ENCODE measurements at places on chromosomes 16 and 17.
A peak's percentile ranks its signal among the peaks of the same experiment; 100 is the strongest.

GRCh38 chr17:69388822-69389442 lies 25.6 kb upstream of the MAP2K6 start:
- no peak for DNase-seq

GRCh38 chr16:59484833-59485516 lies 750.9 kb upstream of the GOT2 start:
- no peak for DNase-seq

DNA sequence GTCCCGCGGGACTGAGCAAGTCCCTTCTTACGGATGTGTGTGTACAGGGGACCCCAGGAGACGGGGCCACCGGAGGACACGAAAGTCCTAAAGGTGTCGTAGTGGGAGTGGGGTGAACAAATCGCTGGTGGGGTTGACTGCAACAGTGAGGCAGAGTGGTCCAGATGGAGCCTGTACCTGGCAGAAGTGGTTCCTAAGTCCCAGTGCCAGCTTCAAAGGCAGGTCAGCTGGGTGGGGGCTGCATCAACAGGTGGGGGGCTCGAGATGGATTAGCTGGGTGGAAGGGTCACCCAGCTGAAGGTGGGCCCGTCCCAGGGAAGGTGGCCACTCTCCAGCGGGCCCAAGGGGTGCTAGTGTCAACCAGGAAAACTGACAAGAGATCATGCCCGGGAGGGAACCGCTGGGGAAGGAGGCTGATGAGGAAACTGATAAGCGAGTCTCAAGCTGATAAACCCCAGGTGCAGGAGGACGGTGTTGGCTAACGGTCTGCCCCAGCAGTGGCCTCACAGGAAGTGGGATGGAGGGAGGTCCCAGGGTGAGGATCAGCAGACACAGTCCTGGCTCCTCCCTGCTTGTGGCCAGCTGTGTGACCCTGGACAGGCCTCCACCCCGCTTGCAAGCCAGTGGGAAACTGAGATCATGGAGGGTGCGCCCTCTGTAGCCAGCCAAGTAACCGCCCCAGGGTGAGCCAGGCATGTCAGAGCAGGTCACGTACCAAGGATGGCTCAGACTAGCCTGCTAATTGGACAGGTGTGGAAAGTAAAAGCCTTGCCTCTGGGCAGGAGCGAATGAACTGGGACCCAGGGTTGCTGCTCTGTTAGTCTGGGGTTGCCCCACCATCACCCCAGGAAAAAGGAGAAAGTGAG lies 1.0 kb downstream of the ORAI3 start:
- no peak for DNase-seq

- no peak for DNase-seq
These were observed 26.0 kb downstream of the CD300LF start for GRCh38 chr17:74686761-74687160.

- peak; percentile 76 for DNase-seq
These were observed 3.2 kb downstream of the MYL11 start for GRCh38 chr16:30377812-30378235.

DNA sequence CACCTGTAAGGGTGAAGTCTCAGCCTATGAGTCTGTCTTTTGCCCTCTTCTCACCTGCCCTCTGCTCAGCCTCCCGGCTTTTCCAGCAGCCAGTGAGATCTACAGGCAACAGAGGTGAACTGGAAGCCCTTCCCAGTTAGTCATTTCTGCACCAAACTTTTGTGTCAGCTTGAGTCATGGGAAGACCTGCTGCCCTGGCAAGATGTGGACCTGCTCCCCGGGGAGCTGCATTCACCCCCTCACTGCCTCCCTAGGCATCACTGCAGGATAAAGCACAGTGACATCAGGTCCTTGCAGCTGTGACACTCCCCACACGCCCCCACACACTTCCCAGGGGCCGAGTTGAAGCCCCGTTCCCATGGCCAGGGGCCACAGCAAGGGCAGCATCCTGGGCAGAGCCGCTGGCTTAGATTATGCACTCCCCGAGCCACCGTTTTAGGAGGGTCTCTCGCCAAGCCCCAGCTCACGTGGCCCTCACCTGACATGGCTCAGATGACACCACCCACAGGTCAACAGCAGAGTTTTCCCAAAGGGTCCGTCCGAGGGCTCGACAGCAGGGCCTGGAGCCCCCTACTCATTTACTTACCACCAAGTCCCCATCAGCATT lies 6.5 kb upstream of the ABR start:
- no peak for DNase-seq

DNA sequence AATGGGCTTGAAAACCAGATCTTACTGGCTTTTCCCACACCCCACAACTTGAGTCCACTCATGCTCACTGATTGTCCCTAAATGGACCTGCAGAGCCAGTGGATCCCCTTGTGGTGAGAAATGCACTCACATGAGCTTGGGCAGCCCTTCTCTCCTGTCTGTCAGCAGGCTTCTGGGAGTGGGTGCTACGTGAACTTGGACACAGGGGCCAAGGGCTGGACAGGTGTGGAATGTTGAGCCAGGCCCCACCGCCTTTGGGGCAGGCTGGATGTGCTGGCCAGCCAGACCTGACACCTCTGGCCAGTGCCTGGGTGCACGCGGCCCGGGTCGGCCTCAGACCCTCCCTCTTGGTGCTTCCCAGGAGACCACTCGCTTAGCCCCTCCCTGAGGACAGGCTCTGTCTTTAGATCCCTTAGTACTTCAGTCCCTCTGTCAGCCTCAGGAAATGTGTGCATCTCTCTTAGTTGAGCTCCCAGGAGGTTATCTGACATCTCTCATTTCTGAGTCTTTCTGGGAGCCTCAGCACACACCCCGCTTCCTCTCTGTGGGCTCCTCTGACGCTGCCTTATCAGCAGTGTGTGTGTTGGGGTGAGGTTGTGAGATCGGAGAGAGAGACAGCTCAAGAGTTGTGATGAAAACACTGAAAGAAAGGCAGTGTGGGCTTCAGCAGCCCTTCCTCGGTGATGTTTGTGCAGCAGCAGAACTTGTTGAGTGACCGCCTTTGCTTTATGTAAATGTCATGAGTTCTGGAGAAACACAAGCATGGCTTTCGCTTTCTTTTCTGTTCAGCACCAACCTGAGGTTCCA lies 117.0 kb downstream of the RAB11FIP4 start:
- DNase-seq: no peak

DNA sequence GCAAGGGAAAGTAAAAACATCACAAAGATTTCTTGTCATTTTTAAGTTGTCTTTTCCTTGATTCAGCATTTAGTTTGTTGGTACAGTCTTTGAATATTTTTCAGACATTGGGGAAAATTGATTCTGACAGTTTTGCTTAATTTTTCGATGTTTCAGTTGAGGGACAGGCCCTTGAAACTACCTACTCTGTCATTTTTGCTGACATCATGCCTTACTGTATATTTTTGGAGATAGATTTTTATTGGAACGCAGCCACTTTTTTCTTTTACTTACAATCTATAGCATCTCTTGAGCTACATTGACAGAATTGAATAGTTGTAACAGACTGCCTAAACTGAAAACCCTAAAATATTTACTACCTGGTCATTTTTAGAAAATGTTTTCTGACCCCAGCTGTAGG lies 297.1 kb upstream of the KIF2B start:
- no peak for DNase-seq

All from pulmonary artery endothelial cell (primary cell).